Lower lobe of right lung (tissue), 2 donors: ENCODE measurements at places on chromosomes 1 and 21.

- no peak for DNase-seq
Observed at GRCh38 chr1:214615871-214616270, 12.9 kb downstream of the CENPF start.

GRCh38 chr1:17958704-17959103, 148.9 kb upstream of the IGSF21 start:
- DNase-seq: no peak

DNA sequence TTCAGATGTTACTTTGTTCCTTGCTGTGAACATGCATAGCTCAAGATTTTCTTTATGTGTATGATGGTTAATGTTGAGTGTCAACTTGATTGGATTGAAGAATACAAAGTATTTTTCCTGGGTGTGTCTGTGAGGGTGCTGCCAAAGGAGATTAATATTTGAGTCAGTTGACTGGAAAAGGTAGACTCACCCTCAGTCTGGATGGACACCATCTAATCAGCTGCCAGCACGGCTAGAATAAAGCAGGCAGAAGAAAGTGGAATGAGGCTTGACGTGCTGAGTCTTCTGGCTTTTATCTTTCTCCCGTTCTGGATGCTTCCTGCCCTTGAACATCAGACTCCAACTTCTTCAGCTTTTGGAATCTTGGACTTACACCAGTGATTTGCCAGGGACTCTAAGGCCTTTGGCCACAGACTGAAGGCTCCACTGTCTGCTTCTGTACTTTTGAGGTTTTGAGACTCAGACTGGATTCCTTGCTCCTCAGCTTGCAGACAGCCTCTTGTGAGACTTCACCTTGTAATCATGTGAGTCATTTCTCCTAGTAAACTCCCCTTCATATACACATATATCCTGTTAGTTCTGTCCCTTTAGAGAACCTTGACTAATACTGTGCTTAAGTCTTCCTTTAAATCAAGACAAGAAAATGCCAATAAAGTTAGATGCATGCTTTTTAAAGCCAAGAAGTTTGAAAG, 626.6 kb downstream of the KCNT2 start:
- no peak for DNase-seq

DNA sequence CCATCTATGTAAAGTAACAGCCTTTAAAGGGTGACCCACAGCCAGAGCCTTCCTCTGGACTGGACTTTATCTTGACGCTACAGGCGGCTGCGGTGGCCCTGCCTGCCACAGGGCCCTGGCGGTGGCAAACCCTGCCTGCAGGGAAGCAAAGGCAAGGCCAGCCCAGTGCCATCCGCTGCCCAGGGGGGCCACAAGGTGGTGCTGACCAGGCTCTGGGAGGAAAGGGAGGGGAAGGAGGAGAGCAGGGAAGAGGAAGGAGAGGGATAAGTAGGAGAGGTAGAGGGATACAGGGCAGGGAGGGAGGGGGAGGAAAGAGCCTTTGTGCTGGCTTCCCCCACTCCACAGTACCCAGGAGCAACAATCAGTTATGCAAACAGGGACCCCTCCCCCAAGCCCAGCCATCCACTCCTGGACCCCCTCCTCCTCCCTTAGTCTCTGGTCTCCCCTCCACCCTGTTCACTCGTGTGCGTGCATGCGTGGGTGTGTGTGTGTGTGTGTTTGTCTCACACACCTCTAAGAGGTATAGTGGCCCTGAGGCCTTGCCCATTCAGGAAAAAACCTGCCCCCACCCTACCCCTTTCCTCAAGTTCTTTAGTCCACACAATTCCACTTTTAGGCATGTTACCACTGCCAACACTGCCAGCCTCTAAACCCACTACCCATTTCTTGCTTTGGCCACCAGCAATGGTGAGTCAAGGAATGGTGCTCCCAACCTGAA, 30.3 kb downstream of the SSBP3 start:
- DNase-seq: no peak

GRCh38 chr1:110291241-110292030, 47.7 kb upstream of the RBM15 start:
- no peak for DNase-seq

- DNase-seq: peak; percentile 44
Observed at GRCh38 chr1:7570311-7570710, 200.8 kb upstream of the VAMP3 start.

- no peak for DNase-seq
Observed at GRCh38 chr21:40652436-40652835, 194.5 kb downstream of the DSCAM start.

- DNase-seq: no peak
Observed at GRCh38 chr1:65066419-65066765, 81.6 kb upstream of the AK4 start.

- DNase-seq: peak; percentile 61
Observed at GRCh38 chr1:232306269-232306961, 323.5 kb downstream of the SIPA1L2 start.

GRCh38 chr1:210652329-210652954, 323.7 kb downstream of the HHAT start:
- DNase-seq: no peak

- no peak for DNase-seq
Observed at GRCh38 chr1:207316622-207317391, 4.7 kb upstream of the CD55 start.
